Mammary microvascular endothelial cell (primary cell): ENCODE measurements at places on chromosomes 6 and 20. TPM values are rescaled to one million over a fixed set of nuclear protein-coding genes. Genes with fewer than 3 reads are reported as not detected.

Gene STMND1
- total RNA-seq = not detected in 2 replicates

Gene RBPJL
- total RNA-seq = not detected in 2 replicates

Gene RSPH4A
- under 0.01 and 0.10 TPM in 2 replicates for total RNA-seq

Gene SYNJ2
- 55.4 and 55.9 TPM in 2 replicates for total RNA-seq

Gene SAMD5
- 0.44 and 1.00 TPM in 2 replicates for total RNA-seq

Gene OTOR
- total RNA-seq = not detected in 2 replicates

Gene KIFC1
- 41.9 and 45.2 TPM in 2 replicates for total RNA-seq

Gene ECT2L
- total RNA-seq = not detected in 2 replicates

Gene FOXQ1
- total RNA-seq = not detected in 2 replicates

Gene C6orf15
- not detected in 2 replicates for total RNA-seq

Gene BPIFB4
- not detected in 2 replicates for total RNA-seq

Gene SMLR1
- not detected in 2 replicates for total RNA-seq

Gene MYLIP
- total RNA-seq = 7.9 and 10.1 TPM in 2 replicates

Gene FAM50B
- total RNA-seq = 10.3 and 11.8 TPM in 2 replicates

Gene VSX1
- total RNA-seq = not detected in 2 replicates

Gene CRISP2
- not detected in 2 replicates for total RNA-seq

Gene NKX2-2
- not detected in 2 replicates for total RNA-seq

Gene CTSZ
- total RNA-seq = 180 and 216 TPM in 2 replicates

Gene NOX3
- total RNA-seq = not detected in 2 replicates

Gene LGSN
- total RNA-seq = not detected in 2 replicates

Gene BFSP1
- 3.3 and 8.7 TPM in 2 replicates for total RNA-seq

Gene ATAT1
- 2.9 and 6.0 TPM in 2 replicates for total RNA-seq

Gene PLN
- not detected in 2 replicates for total RNA-seq

Gene VNN1
- total RNA-seq = 0.20 and 0.69 TPM in 2 replicates

Gene CLPSL2
- total RNA-seq = not detected in 2 replicates

Gene POM121L2
- not detected in 2 replicates for total RNA-seq

Gene PYGB
- 85.3 and 93.9 TPM in 2 replicates for total RNA-seq

Gene HLA-DMB
- 1.2 and 1.3 TPM in 2 replicates for total RNA-seq

Gene TMC2
- total RNA-seq = not detected in 2 replicates

Gene HCRTR2
- total RNA-seq = not detected in 2 replicates

Gene CPNE5
- 2.3 and 3.3 TPM in 2 replicates for total RNA-seq

Gene SLC32A1
- total RNA-seq = not detected in 2 replicates

Gene ADAM33
- not detected in 2 replicates for total RNA-seq

Gene RSPO3
- total RNA-seq = 0.15 and 0.20 TPM in 2 replicates

Gene FAM83D
- total RNA-seq = 51.6 and 57.4 TPM in 2 replicates

Gene MYLK4
- 0.05 and 0.20 TPM in 2 replicates for total RNA-seq

Gene TBXT
- not detected in 2 replicates for total RNA-seq

Gene FOXA2
- total RNA-seq = not detected in 2 replicates

Gene FBXL4
- 7.3 and 7.9 TPM in 2 replicates for total RNA-seq

Gene TGM2
- 1,162 and 1,324 TPM in 2 replicates for total RNA-seq

Gene RGL2
- total RNA-seq = 49.4 and 55.9 TPM in 2 replicates

Gene RWDD1
- total RNA-seq = 40.0 and 41.1 TPM in 2 replicates

Gene SOX18
- 19.4 and 25.2 TPM in 2 replicates for total RNA-seq

Gene TFAP2C
- total RNA-seq = not detected in 2 replicates

Gene NAA20
- total RNA-seq = 35.8 and 45.8 TPM in 2 replicates

Gene HNF4A
- total RNA-seq = not detected in 2 replicates

Gene FAM217A
- total RNA-seq = not detected in 2 replicates

Gene TMEM239
- total RNA-seq = not detected in 2 replicates

Gene CSE1L
- 172 and 179 TPM in 2 replicates for total RNA-seq

Gene SLC22A1
- total RNA-seq = not detected in 2 replicates

Gene TSPO2
- total RNA-seq = not detected in 2 replicates

Gene KIZ
- 3.6 and 4.3 TPM in 2 replicates for total RNA-seq
